ENCODE measurements at places on chromosomes 5 and 9.

- DNase-seq: no peak
Observed at GRCh38 chr9:75649060-75649459, 241.4 kb upstream of the PCSK5 start.

- DNase-seq: peak; percentile 69
Observed at GRCh38 chr5:32170303-32171151, 3.6 kb downstream of the GOLPH3 start.

- no peak for DNase-seq
Observed at GRCh38 chr5:177429248-177430040, 3.0 kb downstream of the GRK6 start.

GRCh38 chr5:141618030-141618803 is 583 bp downstream of the DIAPH1 start:
- DNase-seq: peak; percentile 44

GRCh38 chr9:26260238-26260637 is 582.0 kb upstream of the TUSC1 start:
- peak; percentile 38 for DNase-seq

DNA sequence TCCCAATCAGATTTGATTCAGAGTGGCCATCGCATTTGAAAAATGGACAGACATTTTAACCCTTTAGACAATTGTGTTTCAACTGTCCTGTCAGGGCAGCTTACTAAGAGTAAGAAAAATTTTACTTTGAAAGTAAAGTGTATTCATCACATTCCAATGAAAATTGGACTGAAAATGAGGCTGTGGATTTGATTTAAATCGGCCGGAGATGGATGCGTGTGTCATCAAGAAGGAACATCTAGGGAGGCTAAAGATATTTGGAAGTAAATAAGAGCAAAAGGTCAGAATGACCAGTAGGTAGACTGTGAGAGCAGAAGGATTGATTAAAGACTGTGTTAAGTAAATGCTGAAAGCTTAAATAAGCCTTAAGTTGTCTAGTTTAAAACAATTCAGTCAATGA is 1.5 kb downstream of the ZCCHC7 start:
- DNase-seq: no peak

DNA sequence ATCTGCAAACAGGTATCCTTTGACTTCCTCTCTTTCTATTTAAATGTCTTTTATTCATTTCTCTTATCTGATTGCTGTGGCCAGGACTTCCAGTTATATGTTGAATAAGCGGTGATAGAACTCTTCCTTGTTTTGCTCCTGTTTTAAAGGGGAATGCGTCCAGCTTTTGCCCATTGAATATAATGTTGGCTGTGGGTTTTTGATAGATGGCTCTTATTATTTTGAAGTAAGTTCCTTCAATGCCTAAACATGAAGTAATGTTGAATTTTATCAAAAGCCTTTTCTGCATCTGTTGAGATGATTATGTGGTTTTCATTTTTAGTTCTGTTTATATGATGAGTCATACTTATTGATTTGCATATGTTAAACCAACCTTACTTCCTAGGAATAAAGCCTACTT is 300.5 kb upstream of the CTNND2 start:
- no peak for DNase-seq

DNA sequence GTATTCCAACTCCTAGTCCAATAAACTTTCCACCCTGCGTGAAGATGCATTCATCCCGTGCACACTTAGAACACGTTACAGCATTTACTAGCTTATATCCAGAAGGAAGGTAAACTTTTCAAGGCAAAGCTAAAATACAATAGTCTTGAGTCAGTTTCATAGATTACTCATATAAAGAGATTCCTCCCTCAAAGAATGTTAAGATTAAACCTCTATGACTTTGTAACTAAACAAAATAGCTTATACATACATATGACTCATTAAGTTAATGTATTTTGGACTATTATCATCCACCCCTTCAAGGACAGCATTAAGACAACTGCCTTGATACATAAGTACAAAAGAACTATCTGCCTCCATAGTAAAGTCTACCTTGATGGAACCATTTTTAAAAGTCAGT is 36.1 kb downstream of the TLE1 start:
- DNase-seq: no peak

GRCh38 chr5:179378116-179378440 is 32.8 kb upstream of the ADAMTS2 start:
- no peak for DNase-seq

GRCh38 chr5:39119404-39120051 is 45.3 kb upstream of the RICTOR start:
- no peak for DNase-seq

DNA sequence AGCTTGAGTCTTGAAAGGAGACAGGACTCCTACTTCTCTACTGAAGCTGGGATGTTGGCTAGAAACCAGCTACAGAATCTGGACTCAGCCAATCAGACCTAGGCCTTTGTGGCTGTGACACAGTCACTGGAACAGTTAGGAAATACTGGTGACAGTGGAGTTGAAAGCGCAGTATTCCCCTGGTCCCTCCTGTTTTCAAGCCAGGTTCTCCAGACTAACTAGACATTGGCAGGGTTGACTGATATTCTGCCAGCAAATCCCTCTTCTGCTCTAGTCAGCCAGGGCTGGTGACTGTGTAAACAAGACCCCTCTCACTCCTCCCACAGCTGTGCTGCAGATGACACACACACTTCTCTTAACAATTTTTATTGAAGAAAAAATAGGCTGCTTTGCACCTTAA is 8.7 kb downstream of the SHROOM1 start:
- DNase-seq: no peak

DNA sequence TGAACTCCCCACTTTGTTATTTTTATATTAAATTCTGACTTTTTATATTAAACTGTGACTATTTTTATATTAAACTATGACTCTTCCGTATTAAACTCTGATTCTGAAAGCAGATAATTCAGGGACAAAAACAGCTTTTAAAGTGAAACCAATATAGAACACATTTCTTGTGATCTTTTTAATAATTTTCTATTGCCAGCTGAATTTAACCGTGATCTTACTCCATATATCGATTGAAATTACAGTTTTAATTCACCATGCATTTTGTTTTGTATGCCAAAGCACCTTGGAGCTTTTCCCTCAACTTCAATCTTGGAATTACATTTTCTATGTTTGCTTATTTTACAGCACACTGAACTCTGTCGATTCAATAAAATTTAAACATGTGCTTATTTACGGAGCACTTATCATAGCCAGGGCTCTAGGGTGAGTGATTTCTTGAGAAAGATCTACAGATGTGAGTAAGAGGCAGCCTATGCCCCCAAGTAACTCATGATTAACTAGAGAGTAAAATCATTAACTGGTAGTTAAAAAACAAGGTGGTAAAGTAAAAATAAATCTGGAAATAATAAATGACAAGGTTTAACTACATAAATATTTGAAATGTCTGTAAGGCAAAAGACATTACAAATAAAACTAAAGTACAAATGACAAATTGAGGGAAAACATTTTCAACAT is 72.9 kb upstream of the ALDH1B1 start:
- DNase-seq: no peak

- no peak for DNase-seq
Observed at GRCh38 chr9:68678430-68678829, 26.6 kb upstream of the PIP5K1B start.

GRCh38 chr9:131264231-131264630 is 12.1 kb downstream of the FAM78A start:
- DNase-seq: no peak

GRCh38 chr5:147869112-147869511 is 9.4 kb upstream of the SCGB3A2 start:
- no peak for DNase-seq

DNA sequence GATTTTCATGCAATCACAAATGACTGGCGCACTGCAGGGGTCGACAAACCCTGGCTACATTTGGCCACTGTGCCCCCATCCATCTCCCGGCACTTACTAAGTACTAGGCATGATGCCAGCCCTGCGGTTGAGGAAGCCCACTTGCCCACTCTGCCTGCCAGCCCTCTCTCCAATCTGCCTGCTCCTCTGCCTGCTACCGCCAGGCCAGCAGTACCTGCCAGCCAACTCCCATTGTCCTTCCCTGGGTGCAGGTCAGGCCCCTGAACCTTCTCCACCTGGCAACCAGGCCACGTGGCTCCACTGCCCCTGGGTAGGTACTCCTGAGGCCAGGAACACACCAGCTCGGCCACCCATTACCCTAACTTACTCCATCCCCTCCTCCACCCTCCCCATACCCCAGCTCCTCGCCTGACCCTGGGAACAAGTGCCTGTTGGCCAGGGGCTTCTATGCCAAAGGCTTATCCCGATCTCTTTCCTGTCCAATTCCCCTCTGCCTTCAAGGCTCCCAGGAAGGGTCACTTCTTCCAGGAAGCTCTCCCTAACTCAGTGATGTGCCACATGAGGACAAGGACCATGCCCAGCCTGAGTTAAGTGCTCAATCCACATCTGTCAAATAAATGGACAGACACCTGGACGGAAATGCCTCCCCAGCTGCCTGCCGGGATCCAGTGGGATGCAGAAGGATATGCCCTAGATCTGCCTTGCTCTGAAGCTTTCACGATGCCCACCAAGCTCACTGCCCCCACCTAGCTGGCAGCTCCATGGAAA is 6.6 kb downstream of the EEIG1 start:
- no peak for DNase-seq

DNA sequence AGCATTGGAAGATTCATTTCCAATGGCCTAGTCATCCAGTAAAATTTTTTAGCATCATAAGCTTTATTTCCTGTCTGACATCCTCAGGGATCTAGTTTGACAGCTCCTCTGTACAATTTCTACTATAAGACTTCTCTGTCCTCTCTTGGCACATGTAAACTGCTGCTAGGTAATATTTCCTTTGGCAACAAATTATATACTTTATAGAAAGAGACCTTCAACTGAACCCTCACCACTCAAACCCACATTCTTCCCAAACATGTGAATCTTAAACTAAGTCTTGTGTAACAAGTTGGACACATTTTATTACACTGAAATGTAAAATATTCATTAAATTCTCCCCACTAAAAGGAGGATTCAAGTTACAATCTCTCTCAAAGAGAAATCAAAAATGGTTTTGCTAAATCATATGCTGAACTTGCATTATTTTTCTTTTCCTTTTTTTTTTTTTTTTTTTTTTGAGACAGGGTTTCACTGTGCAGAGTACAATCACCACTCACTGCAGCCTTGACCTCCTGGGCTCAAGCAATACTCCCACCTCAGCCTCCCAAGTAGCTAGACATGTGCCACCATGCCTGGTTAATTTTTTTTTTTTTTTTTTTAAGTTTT is 36.9 kb downstream of the SCAI start:
- peak; percentile 59 for DNase-seq

DNA sequence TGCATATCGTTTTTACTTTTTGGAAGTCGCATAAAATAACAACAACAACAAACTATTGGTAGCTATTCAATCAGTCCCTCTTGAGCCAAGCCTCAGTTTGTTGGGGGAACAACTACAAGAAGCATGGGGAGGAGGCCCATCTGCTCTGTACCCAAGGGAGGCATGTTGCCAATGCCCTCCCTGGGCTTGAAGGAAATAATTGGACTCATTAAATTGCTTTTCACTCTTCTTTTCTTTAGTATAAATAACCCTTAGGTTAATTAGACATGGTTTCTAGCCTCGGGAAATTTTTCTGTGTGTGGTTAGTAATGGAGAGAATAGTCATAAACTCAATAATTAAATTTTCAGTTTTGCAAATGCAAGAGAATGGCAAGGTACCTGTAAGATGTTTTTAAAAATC is 500.7 kb downstream of the TLE4 start:
- no peak for DNase-seq

DNA sequence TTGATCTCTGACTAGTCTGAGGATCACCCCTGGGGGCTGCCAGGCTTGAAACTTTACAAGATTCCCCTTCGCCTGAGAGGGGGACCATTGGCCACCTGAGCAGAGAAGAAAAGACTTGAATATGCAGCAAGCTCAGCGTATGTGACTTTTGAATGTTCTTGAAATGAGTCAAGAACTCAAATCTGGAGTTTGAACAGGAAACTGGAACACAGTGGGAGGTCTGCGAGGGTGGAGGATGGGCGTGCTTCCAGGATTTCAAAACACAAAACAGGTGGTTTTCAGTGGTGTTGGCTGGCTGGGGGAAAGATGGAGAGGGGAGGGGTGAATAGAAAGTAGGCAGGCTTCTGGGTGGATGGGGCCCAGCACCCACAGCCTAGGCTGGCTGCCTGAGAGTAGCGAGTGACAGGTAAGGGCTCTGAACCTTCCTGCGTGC is 40.6 kb downstream of the TMEM174 start:
- DNase-seq: peak; percentile 66

- DNase-seq: peak; percentile 68
Observed at GRCh38 chr9:88464851-88465250, 70.1 kb upstream of the NXNL2 start.

DNA sequence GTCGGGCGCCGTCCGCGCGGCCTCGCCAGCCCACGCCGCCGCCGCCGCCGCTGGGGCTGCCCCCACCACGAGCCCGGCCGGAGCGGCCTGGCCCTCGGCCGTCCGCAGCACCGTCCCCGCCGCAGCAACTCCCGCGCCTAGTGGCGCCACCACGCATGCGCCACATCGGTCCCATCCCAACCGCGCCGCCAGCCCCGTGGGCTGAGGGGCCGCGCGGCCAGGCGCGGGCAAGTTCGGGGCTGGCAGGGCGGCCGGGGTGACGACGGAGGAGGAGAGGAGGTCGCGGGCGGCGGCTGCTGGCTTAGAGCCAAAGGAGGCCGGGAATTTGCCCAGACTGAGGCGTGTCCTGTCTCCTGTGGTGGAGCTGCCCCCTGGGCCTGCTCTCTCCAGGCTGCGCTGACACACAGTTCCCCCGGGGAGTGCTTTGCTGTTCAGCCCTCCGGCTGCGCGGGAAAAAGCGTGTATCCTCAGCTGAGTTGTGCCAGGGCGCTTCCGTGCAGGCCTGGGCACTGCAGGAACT is at the start of gene TUSC1:
Gene TUSC1 (minus strand): TSS at position 298 of the 520 bp plus-strand sequence. CDS start 132 bp downstream, at position 166.
- peak; percentile 83 for DNase-seq

- no peak for DNase-seq
Observed at GRCh38 chr5:37709020-37709419, 130.8 kb downstream of the GDNF start.

GRCh38 chr5:181217111-181217802 is 5.8 kb upstream of the TRIM41 start:
- peak; percentile 56 for DNase-seq

DNA sequence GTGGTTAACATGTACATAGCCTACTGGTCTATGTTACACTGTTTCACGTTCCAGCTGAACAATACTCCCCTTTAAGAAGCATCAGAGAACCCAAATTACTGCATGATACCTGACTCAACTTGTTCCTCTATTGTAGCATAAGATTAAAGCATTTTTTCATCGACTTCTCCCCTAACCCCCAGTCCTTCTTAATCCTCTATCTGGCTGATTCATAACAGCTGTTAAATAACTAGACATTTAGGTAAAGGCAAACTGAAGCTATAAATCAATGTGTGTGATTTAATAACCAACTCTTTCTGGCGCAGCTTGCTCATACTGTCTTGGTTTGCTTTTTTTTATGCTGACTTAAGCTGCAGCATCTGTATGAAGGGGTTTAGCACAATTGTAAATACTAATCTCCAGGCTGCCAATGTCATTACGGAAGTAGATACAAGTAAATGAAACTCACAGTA is 94.2 kb upstream of the MTAP start:
- no peak for DNase-seq

DNA sequence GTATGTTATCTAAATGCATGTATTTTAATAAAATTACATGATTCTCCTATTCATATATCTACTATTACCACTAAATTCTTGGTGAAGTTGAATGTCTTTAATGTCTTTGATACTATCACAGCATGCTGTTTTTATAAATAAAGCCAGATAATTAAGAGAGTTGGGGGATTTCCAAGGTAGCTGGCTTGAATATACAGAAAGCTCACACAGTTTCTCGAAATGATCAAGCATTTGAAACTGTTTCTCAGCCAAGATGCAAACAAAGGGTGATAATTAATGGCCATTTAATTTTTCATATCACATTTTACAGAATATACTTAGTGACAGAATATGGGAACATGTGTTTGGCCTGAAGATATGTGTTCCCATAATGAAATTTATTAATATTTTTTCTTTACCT is 145.6 kb upstream of the CDH12 start:
- DNase-seq: no peak
